T-helper 9 cell (primary cell): ENCODE measurements at places on chromosomes 16 and 17.

GRCh38 chr17:27601069-27601974 lies 29.7 kb upstream of the LGALS9 start:
- peak; percentile 85 for DNase-seq

- DNase-seq = no peak
Measured at GRCh38 chr16:77409311-77409710, 25.5 kb downstream of the ADAMTS18 start.

DNA sequence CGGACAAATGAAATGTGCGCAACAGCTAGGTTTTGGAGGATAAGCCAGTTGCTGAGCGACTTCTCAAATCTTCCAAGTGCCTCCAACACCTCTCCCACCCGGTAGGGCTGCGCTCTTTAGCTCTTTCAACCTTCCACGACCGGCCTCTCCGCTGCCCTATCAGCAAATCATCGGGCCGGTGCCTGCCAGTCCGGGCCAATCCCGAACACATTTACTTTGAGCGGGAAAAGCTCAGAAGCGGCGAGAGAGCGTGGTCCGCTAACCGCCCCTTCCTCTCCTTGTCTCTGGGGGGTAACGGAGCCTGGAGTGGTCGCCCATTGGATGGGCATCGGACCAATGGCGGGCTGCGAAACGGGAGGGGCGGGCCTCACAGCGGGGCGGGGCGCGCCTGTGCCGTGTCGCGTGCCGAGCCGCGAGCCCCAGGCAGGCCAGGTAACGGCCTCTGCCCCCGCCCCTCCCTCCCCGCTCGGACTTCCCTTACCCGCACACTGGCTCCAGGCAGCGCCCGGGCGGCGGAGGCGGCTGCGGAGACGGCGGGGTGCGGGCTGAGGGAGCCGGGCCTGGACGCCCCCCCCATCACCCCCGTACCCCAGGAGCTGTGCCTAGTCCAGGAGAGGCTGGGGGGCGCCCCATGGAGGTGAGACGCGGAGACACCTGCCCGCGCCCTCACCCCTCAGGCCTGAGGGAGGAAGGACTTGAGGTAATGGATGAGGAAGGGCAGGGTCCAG lies at the start of gene MEIOC:
Gene MEIOC (plus strand): TSS at position 486 of the 728 bp plus-strand sequence. CDS start 146 bp downstream, at position 632.
- no peak for DNase-seq

DNA sequence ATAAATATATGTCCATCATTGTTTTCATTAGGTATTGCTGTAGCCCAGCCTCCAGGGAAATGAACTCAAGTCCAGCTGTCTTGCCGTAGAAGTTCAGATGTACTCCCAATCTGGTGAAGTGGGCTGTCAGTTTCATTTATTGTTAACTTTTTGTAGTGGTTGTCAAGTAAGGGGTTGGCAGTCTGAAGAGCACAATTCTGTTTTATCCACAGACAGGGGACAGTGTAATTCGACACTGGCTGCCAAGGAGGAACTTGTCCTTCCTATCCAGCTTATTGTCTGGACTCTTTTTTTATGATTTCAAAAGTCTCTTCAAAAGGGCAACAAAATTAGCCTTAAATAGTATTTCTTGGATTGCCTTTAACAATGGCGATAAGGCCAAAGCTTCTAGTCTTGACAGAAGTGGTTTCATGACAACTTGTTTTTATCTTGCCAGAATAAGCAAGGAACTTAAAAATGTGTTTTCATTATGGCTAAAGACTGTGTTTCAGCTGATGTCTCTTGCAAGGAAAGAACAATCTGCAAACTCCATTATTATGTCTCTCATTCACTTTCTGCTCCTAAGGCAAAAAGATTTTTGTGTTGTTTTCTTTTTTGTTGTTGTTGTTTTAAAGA lies 73.9 kb upstream of the TANC2 start:
- DNase-seq = no peak

DNA sequence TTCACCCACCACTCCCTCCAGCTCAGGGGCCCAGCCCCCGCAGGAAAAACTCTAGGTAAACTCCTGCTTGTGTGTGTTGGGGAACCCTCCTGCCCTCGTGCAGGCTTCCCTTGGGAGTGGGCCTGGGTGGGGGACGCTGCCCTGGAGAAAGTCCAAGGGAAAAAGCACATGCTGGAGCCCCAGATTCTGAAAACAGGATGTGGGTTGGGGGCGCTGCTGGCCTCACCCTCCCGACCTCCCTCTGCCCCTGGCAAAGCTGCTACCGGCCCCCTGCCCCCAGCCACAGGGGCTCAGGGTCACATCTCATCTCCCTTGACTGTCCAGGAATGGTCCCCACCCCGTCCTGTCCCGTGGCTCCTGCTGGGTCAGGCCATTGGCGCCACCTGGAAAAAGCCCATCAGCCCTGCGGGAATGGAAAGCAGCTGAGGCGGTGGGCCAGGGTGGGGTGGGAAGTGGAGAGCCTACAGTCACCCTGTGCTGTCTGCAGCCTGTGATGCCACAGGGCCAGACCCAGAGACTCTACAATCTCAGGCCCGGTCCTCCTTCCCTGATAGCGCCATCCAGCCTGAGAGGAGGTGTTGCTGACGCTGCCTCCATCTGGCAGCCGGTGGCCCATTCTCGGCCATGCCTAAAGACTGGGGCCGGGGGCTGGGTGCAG lies 2.5 kb upstream of the GJD3 start:
- DNase-seq = no peak

DNA sequence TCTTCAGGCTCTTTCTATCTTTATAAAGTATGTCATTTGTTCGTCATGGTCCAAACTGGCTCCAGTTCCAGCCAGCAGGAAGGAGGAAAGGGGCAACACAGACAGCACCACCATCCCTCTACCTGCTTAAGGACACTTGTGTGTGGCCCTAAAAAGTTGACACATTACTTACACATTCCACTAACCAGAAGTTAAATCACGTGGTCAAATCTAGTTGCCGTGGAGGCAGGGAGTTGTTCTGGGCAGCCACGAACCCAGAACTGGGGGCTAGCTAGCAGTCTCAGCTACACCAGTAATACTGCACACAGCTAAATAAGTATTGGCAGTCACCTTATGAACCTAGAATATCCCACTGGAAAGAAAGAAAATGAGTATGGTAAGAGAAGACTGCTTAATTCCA lies 104.2 kb downstream of the SNX11 start:
- DNase-seq = no peak

DNA sequence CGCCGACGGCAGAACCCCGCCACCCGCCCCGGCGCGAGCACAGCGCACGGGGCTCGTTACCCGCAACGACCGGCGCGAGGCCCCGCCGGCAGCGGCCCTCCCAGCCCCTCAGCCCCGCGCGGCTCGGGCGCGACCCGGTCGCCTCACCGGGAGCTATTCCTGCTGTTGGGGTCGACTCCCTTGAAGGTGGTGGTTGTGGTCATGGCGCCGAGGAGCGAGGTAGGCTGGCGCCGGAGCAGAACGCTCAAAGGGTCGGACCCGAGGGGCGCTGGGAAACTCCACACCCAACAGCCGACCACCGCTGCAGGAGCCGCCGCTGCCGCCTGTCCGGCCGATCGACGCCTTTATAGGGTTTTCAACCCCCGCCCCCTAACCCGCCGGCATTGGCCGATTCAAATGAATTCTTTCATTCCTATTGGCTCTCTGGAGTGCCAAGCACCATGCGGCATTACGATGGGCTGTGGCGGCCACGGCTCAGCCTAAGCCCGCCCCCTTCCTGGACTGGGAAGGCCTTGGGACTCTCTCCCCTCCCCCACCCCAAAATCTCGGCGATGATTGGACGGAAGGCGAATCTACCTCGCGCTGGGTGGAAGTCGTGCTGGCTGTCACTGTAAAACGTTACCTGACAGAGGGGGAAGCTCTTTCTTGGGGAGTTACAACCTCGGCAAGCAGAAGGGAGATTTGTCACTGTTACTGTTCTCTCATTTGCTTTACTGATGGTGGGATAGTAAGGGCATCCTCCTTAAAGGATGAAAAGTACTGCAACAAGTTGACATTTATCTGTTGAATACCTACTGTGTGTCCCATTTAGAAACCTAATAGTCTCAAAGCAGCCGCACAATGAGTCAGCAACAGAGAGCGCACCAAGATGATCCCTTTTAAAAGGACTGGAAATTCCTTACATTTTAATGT lies at the start of gene JPT1:
Gene JPT1 (minus strand): TSS at position 318 of the 912 bp plus-strand sequence. CDS start 115 bp downstream, at position 203.
- DNase-seq = peak; percentile 97

- DNase-seq = no peak
Measured at GRCh38 chr17:70022175-70022574, 52.9 kb upstream of the KCNJ16 start.
